ENCODE measurements at places on chromosomes 16 and 17.
A peak's percentile ranks its signal among the peaks of the same experiment; 100 is the strongest.

DNA sequence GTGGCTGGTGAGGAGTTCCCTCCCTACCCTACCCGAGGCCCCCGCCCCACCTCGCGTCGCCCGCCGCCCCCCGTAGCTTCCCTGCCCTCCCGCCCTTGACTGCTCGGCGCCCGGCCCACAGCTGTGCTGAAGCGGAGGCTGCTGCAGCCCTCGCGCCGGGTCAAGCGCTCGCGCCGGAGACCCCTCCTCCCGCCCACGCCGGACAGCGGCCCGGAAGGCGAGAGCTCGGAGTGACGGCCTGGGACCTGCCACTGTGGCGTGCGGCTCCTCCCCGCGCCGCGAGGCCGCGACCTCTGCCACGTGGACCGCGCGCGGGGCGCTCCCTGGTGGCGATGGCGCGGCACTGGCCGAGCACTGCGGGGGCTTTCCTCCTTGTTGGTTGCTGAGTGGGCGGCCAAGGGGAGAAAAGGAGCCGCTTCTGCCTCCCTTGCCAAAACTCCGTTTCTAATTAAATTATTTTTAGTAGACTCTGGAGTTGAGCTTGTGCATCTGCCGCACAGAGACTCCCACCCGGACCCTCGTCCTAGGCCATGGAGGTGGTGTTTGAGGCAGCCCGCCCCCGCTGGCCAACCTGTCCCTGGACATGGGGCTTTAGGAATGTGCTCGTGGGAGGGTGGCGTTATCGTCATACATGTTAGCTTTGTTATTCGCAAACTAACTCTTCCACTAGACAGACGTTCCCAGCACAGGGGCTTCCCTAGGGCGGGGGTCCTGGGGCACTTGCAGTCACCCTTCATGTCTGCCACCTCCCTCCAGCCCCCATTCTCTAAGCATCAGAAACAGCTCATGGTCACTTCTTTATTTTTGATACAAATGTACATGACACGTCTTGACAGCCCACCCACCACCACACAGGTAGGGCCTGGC is 4.4 kb downstream of the TP53I13 start:
- DNase-seq = peak; percentile 59

DNA sequence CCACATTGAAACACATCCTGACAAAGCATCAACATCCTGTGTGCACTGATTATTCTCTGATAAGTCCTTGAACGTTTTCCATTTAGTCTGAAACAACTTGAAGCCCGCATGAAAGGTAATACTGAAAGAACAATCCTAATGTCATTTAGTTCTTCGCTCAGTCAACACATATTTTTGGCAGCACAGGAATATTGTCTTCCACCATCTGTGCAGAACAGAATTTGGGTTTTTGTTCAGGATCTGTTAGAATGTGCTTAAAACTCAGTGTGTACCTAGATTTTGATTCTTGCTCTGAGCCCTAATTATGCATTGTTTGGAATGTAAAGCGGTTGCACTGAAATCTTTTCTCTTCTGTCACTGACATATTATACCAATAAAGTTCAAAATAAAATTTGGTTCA is 1036.6 kb downstream of the CDH11 start:
- no peak for DNase-seq

- DNase-seq = no peak
Measured at GRCh38 chr17:35148144-35148543, 527 bp downstream of the UNC45B start.

GRCh38 chr16:52035436-52035835 is 511.5 kb downstream of the TOX3 start:
- DNase-seq = no peak

- DNase-seq = no peak
Measured at GRCh38 chr16:50899951-50900350, 158.1 kb downstream of the CYLD start.

DNA sequence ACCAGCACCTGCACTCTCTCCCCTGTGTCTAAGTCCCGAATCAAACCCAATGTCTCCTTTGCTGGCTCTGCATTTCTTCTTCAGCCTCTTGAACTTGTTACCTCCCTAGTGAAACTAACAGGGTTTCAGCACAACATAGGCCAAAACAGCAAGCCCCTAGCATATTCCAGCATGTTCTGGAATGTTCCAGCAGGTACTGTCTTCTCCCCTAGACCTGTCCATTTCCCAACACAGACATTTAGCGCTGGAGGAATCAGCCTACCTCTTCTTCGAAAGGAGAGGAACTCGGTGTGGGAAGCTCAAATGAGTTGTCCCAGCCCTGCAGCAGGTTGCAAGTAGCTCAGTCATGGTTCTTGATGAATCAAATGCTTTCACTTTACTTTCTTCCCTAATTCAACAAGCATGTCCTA is 47.1 kb downstream of the LITAF start:
- DNase-seq = no peak

- DNase-seq = no peak
Measured at GRCh38 chr16:2955779-2956578, 8.1 kb upstream of the KREMEN2 start.

DNA sequence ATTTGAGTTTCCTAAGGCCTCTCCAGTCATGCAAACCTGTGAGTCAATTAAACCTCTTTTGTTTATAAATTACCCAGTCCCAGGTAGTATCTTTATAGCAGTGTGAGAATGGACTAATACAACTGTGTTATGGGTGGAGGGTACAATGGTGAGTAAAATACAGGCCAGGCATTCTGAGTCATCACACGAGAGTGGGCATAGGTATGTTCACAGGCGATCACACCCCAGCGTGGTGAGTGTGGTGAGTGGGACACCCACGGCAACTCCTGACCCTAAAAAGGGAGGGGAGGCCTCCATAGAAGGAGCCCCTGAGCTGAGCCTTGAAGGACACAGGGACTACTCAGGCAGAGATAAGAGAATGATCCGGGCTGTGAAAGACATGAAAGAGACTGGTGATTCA is 22.6 kb upstream of the MAPT start:
- DNase-seq = no peak

DNA sequence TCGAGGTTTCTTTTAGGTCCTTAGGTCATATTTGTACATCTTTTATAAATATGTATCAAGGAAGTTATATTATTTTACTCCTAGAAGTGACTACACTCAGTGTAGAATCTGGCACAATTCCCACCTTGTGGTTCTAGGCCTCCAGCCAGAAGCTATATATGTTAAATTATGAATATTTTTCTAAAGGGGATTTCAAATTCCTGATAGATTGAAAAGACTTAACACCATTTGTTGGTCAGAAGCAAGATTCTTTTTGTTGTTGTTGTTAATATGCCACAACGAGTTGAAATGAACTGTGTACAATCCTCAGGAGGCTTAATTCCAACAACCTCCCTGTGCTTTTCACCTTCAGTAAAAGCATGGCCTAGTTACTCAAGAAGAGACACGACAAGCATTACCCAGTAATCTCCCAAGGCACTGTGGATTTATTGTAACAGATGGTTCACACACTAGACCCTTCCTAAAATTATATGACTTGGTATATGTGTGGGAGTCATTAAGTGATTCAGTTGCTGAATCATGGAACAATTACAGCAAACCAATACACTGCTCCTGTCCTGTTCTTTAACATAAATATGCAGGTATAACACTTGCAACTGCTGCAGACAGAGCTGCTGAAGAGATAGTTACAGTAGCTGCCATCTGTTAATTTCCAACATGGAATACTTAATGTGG is 964.4 kb upstream of the GOT2 start:
- no peak for DNase-seq

DNA sequence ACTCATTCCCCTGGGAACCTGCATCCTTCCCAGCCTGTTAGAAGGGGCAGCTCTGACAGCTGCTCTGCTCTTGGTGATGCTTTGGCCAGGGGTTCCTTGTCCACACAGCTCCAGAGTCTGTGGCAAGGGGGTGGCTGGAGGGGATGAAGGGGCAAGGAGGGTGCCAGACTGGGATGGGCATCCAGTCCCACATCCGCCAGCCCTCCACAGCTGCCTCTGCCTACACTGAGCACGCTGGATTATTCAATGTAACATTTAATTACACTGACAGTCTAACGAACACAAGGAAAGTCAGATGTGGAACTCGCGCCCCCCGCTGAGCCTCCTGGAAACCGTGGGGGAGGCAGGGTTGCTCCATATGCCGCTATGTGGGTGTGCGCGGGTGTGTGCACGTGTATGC is 101.1 kb downstream of the C16orf78 start:
- DNase-seq = no peak

DNA sequence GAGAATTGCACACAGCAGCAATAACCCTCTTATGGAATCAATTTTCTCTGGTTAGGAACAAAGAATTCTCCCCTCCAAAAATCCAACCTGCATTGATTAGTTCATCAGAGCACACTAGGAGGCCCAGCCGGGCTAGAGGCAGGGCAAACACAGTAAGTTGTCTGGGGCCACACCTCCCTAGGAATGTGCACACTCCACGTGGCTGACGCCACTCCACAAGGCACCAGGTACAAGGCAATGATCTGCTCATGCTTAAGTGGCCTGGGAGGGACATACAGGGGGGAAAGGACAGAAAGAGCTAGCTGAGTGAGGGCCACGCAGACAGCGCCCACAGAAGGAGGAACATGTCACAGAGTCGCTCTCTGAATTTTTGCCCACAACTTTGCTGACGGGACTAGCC is 107.6 kb downstream of the SLC39A11 start:
- DNase-seq = no peak

- peak; percentile 66 for DNase-seq
Measured at GRCh38 chr17:8798846-8799569, at the start of gene MFSD6L. MFSD6L (minus strand) TSS chr17:8799365; CDS start chr17:8799120, 245 bp downstream.

GRCh38 chr16:50548125-50548908 is at the start of gene NKD1:
NKD1 (plus strand) TSS chr16:50548396; CDS start chr16:50548554, 158 bp downstream.
- DNase-seq = peak; percentile 63

DNA sequence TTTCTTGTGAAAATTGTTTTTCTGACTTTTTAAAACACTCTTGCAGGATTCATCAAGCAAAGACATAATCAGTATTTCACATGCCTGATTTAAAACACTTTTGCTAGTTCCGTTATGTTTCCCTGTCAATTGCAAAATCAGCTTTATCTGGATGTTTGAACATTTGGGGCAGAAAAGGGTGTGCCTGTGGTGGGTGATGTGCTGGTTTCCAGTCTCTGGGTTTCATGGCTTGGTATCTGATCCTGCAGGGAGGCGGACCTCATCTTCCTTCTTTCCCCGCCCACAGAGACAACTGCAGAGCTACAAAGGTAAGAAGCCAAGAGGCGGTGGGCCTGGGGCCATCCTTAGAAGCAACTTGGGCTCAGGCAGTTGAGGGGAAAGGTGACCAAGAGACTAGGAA is 41.8 kb downstream of the NLRC5 start:
- no peak for DNase-seq

DNA sequence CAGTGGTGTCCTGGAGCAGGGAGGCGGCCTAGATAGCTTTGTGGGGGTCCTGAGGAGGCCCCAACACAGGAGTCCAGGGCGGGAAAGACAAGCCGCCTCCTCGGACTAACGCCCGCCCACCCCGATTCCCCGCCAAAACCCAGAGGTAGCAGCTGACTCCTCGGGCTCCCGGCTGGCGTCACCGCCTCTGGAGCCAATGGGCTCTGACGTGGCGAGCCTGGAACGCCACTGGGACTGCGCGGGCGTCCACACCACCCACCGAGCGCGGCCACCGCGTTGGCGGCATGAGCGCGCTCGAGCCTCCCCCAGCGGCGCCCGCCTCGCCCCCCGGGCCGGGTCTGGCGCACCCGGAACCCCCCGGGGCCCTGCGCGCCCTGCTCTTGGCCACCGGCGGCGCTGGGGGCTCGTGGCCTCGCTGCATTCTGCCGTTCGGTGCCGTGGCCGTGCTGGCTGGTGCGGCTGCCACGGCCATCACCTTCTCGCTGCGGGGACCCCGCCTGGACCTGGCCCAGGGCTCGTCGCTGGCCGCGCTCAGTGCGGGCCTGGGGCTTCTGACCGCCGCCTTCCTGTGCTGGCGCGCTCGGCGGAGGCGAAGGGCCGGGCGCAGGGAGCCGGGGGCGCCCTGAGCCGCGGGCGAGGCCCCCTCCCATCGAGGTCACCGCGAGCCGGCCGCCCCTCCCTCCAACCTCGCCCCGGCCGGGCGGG is 3.4 kb upstream of the NTN3 start:
- no peak for DNase-seq

DNA sequence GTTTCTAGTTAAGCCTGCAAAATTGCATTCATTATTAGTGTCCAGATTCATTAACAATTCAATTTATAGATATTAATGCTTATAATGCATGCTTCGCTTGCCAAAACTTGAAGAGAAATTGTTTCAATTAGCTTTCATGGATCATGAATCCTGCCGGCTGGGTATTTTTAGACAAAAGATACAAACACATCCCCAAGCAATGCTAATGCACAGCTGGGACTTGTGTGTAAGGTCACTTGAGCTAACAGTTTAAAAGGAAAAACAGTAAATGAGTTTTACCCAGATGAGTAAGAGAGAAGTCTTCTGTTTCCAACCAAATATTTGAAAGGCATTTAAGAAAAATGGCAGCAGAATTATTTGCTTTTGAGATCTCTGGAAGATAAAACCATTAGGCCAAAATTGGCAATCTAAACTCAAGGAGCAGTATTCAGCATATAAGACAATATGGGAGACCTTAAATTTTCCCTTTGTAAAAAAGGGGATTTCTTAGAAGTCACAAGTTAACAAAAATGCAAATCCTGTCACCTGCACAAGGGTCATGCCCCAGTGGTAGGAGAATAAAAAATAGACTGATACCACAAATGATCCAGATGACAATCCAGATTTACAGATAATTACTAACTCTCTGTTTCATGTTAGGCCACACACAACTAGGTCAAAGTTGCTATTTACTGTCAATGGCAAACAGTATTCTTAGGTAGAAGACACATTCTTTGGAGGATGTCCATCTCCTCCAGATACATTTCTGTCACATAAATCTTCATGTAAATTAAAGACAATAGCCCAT is 418.4 kb upstream of the PMFBP1 start:
- DNase-seq = no peak

- no peak for DNase-seq
Measured at GRCh38 chr16:66295761-66296546, 70.5 kb upstream of the CDH5 start.

DNA sequence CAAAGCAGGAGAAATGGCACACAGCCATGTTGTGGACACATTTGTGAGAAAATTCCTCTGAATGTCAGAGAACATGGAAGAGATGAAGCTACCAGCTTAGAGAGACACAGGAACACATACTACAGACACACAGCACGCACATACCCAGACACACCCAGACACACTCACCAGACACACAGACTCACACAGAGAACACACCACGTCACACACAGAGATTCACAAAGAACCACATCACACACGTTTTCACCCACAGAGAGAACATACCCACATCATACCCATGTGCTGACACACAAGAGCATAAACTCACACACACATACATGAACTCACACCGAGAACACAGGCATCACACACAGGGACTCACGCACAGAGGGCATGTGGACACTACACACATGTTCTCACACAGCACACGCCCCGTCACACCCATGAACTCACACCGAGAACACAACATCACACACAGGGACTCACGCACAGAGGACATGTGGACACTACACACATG is 124.9 kb downstream of the METRNL start:
- DNase-seq = no peak

All from progenitor cell of endocrine pancreas (in vitro differentiated cells).